Mammary epithelial cell (primary cell): ENCODE measurements at places on chromosomes 7 and 10. TPM values are rescaled to one million over a fixed set of nuclear protein-coding genes. Genes with fewer than 3 reads are reported as not detected.

DNA sequence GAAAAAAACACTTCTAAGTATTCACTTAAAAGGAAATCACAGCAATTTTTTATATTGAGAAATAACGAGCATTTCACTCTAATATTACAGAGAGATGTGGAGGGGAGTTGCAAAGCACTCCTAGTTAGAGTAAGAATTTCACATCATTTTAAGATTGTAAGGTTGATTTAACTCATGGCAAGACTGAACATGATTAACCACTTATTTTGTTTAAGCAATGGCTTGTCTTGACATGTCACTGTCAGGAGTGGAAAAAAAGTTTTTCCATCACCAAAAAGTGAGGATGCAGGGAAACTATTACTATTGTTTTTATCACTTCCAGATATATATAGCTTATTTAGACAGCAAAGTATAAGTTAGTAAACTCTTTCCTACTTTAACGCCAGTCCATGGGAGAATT is 27.1 kb downstream of the CD36 start:
- peak; percentile 54 for DNase-seq

- no peak for DNase-seq
Measured at GRCh38 chr10:58956926-58957325, 219.5 kb upstream of the PHYHIPL start.

DNA sequence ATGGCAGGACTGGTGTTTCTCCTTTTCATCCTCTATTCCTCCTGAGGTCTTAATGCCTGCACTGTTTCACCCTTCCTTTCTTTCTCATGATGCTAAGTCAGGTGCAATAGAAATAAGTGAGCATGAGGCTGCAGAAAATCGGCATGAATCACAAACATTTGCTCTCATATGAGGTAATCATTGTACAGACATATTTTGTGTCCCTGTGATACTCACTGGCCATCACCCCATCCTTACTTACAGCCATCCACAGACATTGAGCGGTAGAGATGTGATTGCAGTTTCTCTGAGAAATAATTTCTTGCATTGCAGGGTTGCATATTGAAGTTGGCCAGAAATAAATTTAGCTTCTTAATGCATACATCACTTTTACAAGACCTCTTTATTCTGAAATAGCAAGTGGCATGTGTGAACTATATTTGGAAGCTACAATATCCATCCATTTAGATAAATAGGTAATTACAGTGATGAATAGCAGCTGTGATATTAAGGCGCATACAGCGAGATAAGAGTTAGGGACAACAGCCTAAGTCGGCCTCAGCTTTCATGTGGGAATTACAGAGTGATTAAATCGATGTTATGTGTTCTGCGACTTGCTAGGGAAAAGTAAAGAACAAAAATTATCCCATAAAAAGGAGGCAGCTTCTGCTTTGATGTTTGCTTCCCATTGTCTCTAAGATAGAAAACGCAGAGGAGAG is 612.6 kb downstream of the SORCS3 start:
- DNase-seq = no peak

GRCh38 chr10:80187060-80187459 is 18.3 kb downstream of the ANXA11 start:
- no peak for DNase-seq

The OR2A42 gene
- not detected in 2 replicates for total RNA-seq

The FGFR2 gene
- total RNA-seq = 86.9 TPM
